ENCODE measurements at places on chromosomes 1 and 21.

DNA sequence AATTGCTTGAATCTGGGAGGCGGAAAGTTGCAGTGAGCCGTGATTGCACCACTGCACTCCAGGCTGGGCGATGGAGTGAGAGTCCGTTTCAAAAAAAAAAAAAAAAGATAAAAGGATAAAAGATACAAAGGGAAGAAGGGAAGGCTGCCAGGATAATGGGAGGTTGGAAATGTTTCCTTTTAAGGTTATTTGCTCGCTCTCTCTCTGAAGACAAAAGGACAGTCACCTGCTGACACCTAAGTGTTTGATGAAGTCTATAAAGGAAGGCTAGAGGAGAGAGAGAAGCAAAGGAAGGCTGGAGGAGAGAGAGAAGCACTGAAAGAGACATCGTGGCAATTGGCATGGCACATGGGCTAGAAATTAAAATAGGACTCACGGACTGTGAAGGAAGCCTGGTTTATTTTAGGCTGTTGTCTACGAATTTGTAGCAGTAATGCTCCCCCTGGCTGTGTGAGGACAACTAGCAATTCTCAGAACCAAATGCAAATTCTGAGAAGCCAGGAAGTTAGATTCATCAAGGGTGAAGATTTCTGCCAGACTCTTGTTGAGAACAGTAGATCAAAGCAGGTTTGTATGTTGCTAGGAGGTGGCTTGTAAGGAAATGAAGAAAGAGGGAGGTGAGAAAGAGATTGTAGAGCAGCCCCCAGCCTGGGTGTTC lies 154.2 kb downstream of the ZP4 start:
- DNase-seq = no peak

DNA sequence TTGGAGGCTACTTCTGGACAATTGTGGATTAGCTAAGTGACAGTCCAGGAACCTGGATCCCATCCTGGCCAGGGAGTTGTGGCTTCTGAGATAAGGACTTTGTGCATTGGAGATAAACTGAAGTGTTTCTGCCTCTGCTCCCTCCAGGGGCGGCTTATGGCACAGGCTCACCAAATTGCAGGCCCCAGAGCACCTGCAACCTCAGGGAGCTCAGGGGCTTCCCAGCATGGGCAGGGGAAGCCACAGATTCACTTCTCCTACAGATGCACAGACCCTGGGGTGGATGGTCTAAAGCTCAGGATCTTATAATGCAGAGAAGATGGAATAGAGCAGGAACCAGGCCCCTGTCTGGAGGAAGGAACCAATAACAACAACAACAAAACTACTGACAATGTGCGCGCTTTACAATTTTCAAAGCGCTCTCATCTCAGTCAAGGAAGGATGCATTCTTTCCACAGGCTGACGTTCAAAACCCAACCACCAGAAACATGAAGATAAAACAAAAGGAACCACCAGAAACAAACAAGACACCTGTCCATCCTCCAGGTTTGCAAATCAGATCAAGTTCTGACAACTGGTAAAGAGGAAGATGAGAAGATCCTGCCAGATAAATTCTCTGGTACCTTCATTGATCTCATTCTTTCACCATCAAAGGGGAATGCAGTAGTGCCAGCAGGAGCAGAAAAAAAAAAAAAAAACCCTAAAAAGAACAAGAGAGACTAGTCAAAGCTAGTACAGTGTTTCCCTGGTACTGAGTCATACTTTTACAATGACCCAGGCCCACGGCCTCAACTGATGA lies 121.0 kb upstream of the IRF2BP2 start:
- peak; percentile 49 for DNase-seq

DNA sequence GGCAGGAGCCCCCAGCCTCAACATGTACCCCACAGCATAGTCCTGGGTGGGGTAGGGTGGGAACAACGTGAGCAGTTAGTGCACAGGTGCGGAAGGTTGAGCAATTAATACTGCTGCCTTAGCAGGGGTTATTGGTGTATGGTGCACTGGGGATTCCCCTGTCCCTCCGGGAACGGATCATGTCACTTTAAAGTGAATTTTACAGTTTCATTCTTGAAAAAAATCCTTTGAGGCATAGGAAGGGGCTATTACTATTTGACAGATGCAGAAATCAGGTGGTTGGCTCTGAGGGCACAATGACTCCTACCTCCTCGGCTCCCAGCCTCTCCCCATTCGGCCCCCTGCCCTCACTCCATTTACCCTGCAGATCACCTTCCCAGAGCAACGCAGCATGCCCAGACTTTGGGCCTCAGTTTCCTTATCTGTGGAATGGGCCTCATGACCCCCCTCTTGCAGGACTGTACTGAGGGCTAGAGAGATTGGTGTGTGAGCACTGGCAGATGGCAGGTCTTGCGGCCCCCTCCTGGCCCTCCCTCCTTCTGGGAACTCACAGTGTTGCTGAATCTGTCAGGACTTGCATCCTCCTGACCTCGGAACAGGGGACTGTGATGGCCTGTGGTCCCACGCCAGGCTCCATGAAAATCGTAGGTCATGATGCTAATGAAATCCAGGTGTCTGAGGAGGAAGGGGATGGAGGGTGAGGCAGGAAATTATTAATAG lies 5.1 kb upstream of the MYBPH start:
- no peak for DNase-seq

GRCh38 chr1:189431447-189431846 lies 1046.2 kb downstream of the BRINP3 start:
- DNase-seq = no peak

DNA sequence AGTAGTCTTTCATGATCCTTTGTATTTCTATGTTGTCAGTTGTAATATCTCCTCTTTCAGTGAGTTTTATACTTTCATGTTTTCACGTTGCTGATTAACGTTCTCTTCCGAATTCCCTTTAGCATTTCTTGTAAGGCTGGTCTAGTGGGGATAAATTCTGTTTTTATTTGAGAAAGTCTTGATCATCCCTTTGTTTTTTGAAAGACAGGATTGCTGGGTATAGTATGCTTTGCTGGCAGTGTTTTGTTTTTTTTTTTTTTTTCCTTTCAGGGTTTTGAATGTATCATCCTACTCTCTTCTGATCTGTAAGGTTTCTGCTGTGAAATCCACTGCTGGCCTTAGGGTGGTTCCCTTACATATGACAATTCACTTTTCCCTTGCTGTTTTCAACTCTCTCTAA lies 74.4 kb downstream of the SCMH1 start:
- no peak for DNase-seq

DNA sequence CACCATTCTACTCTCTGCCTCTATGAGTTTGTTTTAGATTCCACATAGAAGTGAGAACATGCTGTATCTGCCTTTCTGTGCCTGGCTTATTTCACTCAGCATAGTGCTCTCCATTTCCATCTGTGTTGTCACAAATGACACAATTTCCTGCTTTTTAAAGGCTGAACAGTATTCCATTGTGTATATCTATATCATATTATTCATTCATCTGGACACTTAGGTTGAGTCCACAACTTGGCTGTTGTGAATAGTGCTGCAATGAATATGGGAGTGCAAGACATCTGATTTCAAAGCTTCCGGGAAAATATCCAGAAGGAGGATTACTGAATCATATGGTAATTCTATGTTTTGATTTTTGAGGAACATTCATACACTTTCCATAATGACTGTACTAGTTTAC lies 20.1 kb upstream of the DONSON start:
- no peak for DNase-seq

Data from activated T-helper 1 cell treated with anti-CD3 and anti-CD28 coated beads, Interleukin-12 subunit alpha, Interleukin-12 subunit beta, Interleukin-2, Interleukin-4 antibody, amounts not matched to agents 30 ng/mL and 10 ng/mL and 1 ng/mL, durations not matched to agents 14 hours and 24 hours and 36 hours (primary cell).